ENCODE measurements at places on chromosomes 4 and X.

- no peak for DNase-seq
These were observed 30.4 kb upstream of the CPLX1 start for GRCh38 chr4:856225-856901.

DNA sequence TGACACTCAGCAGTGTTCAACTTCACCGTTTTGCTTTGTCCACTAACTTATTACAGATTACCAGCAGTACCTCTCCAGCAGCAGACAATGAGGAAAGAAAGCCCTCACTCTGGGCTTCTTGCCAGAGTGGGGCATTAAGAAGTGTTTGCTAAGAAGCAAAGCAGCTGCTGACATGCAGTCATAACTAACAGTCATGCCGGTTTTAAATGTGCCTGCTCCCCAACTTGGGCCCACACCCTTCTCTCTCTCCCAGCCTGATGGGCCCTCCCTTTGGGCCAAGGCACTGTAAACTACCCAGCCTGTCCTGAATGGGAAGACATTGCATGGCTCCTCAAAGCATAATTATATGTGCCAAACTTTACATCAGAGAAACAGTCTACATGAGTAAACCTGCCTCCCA lies 54.6 kb upstream of the HHIP start:
- no peak for DNase-seq

- no peak for DNase-seq
These were observed 73.9 kb downstream of the SORBS2 start for GRCh38 chr4:185738038-185738552.

DNA sequence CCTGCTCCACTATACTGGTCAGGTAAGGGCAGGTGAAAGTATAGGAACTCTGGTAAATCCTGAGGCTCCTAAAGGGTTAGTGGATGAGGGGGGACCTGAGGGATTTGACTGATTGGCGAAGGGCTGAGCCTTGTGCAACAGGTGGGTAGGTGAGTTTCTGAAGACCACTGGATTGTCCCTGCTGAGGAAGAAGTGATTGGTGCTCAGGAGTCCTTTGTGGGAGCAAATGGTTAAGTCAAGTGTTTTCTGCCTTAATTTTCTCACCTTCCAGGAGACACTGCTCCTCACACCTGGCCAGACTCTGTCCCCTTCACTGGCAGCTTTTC lies 156.6 kb downstream of the AMMECR1 start:
- DNase-seq, result no peak

GRCh38 chr4:25839687-25840086 lies 23.1 kb downstream of the SEL1L3 start:
- DNase-seq, result no peak

GRCh38 chrX:99394456-99394855 lies 1015.6 kb downstream of the PCDH19 start:
- no peak for DNase-seq

GRCh38 chr4:6239486-6239885 lies 30.2 kb upstream of the WFS1 start:
- DNase-seq, result no peak

DNA sequence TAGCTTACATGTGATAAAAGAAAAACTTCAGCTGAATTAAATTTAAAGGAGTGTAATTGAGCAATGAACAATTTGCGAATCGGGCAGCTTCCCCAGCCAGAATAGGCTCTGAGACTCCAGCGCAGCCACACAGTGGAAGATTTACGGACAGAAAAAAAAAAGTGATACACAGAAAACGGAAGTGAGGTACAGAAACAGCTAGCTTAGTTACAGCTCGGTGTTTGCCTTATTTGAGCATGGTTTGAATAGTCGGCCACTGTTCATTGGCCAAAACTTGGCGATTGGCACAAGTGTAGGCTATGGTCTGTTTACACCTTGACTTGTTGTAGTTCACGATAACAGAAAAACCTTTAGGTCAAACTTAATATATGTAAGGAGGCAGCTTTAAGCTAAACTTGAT lies 16.7 kb upstream of the SUPT20HL1 start:
- no peak for DNase-seq

DNA sequence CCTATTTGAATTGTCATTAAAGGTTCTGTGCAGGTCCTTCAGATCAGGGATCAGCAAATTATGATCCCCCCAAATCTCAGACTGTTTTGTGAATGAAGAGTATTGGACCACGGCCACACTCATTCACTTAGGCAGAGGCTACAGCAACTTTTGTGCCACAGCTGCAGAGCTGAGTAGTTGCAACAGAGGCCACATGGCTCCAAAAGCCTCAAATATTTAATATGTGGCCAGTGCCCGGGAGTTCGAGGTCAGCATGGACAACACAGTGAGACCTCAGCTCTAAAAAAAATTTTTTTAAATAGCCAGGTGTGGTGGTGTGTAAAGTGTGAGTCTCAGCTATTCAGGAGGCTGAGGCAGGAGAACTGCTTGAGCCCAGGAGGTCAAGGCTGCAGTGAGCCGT lies 100.7 kb downstream of the NSUN7 start:
- no peak for DNase-seq

- no peak for DNase-seq
These were observed 23.7 kb downstream of the TBC1D1 start for GRCh38 chr4:37914539-37914938.

DNA sequence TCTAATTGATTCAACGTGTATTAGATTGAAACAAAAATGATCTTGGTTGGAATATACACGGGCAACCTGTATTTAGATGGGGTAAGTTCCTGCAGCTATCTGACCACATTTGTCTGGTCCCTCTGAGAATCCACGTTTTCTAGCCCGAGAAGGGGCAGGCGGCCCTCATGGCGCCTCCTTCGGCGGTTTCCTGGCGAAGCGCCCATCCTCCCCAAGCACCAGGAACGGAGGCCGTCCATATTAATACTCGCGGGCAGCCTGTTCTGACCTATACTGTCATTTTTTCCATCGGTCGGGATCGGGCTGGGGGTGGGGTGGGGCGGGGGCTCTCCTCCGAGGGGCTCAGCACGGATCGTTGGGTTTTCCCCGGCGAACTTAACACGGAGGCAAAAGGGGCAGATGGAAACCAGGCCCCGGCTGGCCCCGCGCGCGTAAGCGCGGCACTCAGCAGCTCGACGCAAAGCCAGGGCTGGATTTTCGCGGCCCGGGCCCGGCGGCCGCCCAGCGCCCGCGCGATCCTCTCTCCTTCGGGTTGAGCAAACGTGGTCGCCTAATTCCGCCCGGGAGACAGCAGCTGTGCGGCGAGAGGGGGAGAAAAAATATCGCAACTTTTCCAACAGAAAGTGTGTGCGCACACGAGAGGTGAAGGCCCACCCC lies 77.2 kb upstream of the BCOR start:
- no peak for DNase-seq

GRCh38 chr4:113952452-113953029 lies 26.9 kb downstream of the ARSJ start:
- peak; percentile 15 for DNase-seq

DNA sequence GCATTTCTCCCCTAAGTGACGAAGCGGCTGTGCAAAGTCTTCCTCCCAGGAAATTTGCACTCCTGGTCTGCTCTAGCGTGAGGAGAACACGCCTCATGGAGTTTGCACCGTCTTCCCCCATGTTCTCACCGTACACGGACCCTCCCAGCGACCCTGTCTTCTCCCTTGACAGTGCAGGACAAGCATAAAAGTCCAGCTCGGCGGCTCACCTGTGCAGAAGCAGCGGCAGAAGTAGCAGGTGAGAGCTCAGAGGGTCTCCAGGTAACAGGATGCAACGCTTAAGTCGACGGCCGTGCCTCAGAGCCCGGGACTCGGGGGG lies 314 bp downstream of the P2RY8 start:
- DNase-seq, result no peak

GRCh38 chr4:154502111-154502510 lies 10.5 kb upstream of the DCHS2 start:
- no peak for DNase-seq

DNA sequence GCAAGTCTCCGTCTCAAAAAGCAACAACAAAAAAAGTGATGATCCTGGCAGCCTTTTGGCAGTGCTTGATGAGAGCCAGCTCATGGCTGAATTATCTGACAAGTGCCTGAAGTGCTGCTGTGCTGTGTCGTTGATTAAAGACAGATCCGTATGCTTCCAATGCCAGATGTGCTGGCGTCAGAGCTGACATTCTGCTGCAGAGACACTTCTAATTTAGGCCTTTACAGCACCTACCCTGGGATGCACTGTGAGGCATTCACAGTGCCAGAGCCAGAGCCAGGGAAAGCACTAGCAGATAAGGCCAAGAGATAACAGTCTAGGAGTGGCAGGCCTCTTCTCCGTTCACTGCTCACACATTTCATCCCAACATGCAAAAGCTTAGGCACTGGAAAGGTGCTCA lies 995.5 kb downstream of the RAB28 start:
- DNase-seq, result no peak

DNA sequence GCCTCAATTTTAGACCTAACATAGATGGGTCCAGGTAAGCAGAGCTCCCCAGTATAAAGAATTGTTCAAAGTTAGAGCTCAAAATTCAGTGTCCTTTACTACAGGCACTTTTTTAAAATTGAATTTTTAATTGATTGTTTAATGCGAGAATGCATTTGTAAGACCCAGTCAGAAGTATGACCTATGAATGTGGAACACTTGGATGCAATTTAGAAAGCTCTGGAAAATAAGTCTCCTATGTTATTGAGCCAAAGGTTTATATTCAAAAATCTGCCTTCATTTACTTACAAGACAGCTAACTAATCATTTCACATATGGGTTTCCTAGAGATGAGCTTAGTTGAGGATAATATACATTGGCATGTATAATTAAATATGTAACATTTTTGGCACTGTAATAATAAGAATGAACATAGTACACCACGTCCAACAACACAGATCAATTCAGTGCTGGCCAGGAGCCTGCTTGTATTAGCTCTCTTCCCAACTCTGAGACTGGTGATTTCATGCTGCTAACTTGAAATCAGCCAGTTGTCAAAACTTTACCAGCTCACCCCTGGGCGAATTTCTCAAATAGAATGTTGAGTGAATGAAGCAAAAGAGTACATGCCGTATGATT lies 197.2 kb upstream of the NPY2R start:
- DNase-seq, result no peak

- no peak for DNase-seq
These were observed 20.5 kb upstream of the TMSB4X start for GRCh38 chrX:12954376-12954775.

DNA sequence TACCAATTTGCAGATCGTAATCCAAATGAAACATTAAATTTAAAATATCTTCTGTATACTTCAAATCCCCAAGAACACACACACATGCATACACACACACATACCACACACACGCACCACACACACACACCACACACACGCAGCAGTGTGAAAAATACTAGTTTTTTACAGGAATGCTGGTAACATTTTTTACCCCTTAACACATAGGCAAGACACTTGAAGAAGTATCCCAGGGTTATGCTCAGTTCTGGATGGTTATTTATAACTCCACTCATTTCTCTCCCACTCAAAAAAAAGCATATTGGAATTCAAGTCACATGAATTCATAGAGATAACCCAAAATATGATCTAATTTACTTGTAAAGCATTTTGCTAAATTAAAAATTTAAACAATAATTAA lies 325.5 kb upstream of the SLC7A11 start:
- DNase-seq, result no peak

GRCh38 chrX:138723301-138723700 lies 11.8 kb upstream of the FGF13 start:
- DNase-seq, result no peak

- DNase-seq, result no peak
These were observed 247.5 kb downstream of the GABRG1 start for GRCh38 chr4:45876235-45876890.

- no peak for DNase-seq
These were observed 69.6 kb downstream of the HUWE1 start for GRCh38 chrX:53616946-53617345.

- no peak for DNase-seq
These were observed 4.3 kb downstream of the BCLAF3 start for GRCh38 chrX:19986531-19986930.

- no peak for DNase-seq
These were observed 44.3 kb upstream of the PPP2R3B start for GRCh38 chrX:431056-431455.

DNA sequence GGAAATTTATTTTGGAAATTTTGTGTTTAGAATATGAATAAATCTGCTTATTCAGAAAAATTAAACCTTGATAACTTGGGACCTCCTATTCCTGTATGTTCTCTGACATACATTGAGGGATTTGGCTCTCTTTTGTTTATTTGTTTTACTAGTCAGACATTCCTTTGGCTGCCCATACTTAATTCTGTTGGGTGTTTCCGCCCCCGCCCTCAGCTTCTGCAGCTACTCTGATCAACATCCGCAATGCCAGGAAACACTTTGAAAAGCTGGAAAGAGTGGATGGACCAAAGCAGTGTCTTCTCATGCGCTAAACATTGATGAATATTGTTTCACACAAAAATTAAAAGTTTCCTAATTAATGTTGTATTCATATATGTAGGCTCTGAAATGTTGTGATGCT lies 40.5 kb downstream of the RRAGB start:
- DNase-seq, result no peak

GRCh38 chrX:135114392-135114791 lies 5.9 kb downstream of the ETDB start:
- DNase-seq, result peak; percentile 6

GRCh38 chr4:175419236-175419718 lies 392.8 kb downstream of the GPM6A start:
- no peak for DNase-seq

DNA sequence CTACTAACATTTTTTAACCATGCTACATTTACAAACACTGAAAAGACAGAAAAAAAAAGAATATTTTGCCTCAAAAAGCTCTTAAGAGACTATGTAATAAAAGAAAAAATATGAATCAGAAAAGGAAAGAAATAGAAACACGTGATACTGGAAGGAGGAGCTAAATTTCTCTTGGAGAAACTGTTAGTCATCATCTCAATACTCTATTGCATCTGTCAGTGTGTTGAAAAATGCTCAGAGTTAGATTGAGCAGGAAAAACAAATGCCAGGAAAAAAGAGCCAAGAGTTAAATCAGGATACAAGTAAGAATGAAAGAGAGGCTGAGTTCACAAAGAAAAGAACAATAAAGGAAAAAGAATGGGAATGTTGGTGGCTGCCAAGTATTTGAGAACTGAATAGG lies 2.6 kb downstream of the RAB28 start:
- DNase-seq, result no peak

DNA sequence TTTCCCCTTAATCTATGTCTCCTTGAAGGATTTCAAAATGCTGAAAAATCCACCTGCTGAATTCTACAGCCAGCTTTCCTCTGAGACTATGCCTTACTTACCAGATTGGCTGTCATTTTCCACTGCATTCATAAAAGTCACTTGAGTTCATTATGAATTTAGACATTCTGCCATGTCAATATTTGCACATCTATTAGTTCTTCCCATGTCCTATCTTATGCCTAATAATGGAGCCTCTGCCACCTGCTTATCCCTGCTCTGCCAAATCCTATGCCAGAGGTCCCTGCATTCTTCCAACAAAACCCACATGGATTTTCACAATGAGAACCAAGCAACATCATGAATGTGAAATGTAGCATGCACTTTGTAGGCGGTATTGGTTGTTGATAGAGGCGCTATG lies 42.6 kb downstream of the GASK1B start:
- DNase-seq, result no peak

DNA sequence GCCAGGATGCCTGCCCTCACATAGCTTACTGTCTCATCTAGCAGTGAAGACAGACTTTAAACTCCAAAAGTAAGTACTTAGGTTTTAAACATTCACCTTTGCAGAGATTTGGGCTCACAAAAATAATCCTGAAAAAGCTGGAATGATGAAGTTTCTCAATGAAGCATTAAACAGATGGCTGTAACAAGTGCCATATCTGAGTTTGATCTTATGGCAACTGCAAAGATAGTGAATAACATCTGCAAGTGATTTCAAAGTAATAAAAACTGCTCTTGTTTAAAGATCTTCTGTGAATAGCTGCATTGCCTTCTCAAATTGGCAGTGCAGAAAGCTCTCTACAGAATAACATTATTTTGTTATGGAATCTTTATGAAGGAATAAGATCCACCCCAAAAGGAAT lies 271.2 kb upstream of the SMIM31 start:
- DNase-seq, result no peak

All from germinal center (tissue), 1 donor.